Activated CD4-positive, alpha-beta T cell treated with anti-CD3 and anti-CD28 coated beads, Interleukin-2, amount 10 ng/mL, durations not matched to agents 7 days and 5 days (primary cell): ENCODE measurements at places on chromosomes 5 and 9. TPM values are rescaled to one million over a fixed set of nuclear protein-coding genes. Genes with fewer than 3 reads are reported as not detected.
A peak's percentile ranks its signal among the peaks of the same experiment; 100 is the strongest.

The ZNF300 gene
- total RNA-seq = 2.2 TPM

GRCh38 chr9:79687131-79687447 lies 115.3 kb downstream of the TLE4 start:
- DNase-seq = peak; percentile 60

DNA sequence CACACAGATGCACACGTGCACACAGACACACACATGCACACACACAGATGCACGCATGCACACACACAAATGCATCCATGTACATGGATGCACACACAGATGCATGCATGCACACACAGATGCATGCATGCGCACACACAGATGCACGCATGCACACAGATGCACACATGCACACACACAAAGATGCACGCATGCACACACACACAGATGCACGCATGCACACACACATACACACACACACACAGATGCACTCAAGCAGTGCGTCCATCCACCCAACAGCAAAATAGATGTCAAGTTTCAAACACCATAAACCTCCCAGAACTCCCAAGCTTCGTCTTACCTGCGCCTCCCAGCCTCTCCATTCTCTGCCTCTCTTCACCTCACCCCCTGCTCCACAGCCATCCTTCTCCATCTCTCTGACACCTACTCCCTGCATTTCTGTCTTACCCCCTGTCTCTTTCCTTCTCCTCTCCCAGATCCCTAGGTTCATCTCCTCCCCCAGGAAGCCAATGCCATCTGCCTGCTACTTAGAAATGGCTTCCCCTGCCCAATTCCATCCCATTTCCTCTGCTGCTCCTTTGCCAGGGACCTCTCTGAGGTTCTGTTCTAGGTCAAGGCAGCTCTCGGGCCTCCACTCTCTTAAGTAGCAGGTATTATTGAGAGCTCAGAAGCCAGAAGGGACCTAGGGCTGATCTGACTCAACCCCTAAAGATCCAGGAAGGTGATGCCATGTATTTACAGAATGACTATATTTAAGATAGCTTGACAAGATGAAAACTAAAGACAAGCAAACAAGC lies 297.2 kb downstream of the MED10 start:
- DNase-seq = no peak

GRCh38 chr5:10480237-10480985 lies 38.7 kb downstream of the ROPN1L start:
- DNase-seq = no peak

The ATOSB gene
- total RNA-seq = 15.6 TPM

- no peak for DNase-seq
Observed at GRCh38 chr9:7172154-7173115, 414.7 kb downstream of the KDM4C start.

The SPINK6 gene
- total RNA-seq = not detected

GRCh38 chr9:81560851-81561732 lies 128.3 kb downstream of the TLE1 start:
- no peak for DNase-seq

DNA sequence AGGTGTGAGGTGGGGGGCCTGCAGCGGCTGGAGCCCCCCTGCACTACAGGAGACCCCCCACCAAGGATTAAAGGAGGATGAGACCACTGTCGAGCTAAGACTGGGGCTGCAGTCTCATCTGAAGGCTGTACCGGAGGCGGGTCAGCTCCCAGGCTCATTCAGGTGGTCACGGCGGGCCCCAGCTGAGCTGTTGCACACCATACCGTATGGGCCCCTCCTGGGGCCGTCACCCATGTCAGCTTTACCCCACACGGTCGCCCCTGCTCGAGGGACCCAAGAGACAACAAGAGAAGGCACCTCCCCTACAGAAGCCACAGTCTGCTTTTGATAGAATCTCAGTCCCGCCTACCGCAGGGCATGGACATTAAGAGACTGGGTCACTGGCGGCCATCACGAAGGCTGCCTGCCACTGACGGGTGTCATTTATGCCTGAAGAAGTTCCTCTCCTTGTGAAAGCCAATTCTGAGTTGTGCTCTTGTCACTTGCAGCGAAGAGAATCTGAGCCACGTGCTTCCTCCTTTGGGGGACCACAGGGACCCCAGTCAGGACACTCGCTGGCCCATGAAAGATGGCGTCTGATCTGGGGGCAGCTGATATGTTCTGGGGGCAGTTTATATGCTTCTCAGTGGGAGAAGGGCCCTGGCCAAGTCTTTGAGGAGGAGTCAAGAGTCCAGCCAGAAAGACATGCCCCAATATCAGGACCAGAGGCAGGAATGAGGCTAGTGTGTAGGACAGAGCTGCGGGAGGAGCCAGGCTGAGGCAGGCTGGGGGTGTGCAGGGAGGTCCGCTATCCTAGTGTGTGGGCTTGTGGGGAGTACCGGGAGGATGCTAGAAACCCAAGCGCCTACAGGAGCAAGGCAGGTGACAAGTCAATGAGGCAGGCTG lies 102.4 kb downstream of the ZNF354C start:
- no peak for DNase-seq

DNA sequence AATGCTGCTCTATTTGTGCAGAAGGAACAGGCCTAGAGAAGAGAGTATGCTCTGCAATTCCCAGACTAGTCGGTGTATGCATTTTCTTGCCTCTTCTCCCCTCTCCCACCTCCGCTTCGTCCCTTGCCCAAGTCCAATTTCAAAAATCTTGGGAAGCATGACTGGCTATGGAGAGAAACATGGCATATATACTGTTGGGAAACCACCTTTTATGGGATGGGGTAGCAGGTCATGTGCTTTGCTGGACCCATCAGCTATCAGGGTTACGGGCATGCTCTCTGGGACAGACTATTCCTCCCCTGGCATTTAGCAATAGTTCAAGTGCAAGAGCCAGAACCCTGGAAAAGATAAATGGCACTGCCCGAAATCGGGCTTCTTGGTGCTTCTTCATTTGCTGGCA lies 12.0 kb downstream of the ISL1 start:
- no peak for DNase-seq

The SPRY4 gene
- total RNA-seq = 0.05 TPM

GRCh38 chr5:109907731-109908130 lies 218.0 kb downstream of the MAN2A1 start:
- DNase-seq = no peak

DNA sequence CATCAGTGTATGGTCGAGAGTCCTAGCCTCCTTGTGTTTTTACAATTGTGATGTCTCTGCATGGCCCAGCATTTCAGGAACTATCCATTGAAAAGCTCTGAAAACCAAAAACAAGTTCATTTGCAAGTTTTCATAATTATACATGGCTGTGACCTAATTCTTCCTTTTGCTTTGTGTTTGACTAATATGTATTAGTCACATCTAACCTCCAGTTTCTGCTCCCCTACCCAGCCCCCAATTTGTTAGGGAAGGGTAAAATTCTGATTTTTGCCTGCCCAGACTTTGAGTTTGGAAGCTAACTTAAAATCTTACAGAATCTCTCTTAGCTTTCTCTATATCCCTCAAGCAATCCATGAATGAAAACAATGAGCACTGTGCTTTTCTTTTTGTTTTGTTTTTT lies 128.2 kb upstream of the SEMA6A start:
- DNase-seq = no peak

- DNase-seq = no peak
Observed at GRCh38 chr5:60026161-60026560, 132.6 kb upstream of the PDE4D start.

The PAEP gene
- total RNA-seq = not detected

GRCh38 chr9:135667463-135668001 lies 4.4 kb downstream of the LCN9 start:
- DNase-seq = no peak

DNA sequence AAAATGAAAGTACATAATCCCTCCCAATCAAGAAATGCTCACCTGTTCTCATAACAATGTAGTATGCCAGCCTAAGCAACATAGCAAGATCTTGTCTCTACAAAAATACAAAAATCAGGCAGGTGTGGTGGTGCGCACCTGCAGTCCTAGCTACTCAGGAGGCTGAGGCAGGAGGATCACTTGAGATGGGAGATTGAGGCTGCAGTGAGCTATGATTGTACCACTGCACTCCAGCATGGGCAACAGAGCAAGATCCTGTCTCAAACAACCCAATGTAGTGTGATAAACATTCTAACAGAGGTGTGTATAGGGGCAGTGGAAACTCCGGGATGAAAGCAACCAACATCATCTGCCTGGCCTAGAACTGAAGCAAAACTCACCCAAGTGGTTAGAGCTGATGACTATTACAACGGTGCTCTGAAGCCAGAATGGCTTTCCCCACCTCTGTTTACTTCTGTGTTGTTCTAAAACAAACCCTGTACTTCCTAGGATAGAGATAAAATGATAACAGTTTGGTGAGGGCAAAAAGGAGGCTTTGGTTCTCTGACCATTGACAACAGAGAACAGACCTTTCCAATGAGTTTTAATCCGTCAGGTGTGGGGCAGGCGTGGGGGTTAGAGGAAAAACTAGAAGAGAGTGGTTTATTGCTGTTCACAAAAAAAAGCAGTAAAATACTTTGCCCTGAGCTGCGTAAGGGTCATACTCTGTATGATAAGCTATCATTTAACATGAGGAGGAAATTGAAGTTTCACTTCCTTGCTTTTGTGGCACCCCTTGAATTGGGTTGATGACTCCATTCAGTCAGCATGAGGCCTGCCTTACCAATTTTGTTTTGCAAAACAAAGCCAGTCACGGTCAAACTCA lies 18.9 kb downstream of the WNT8A start:
- DNase-seq = no peak

DNA sequence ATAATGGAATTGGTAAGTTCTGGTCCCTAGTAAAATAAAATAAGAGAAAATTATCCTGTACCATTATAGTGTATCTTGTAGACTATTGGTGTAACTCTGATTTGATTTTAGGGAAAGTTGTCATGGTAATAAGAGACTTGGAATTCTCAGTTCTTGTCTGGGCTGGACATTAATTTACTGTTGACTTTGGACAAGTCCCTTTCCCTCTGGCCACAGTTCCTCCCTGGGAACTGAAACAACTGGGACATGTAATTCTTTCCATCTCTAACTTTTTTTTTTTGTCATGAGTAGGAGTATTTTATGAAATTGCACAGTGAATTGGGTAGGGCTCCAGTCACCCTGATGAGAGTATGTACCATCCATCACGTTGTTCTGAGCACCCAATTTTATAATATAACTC lies 15.0 kb downstream of the GLRA1 start:
- no peak for DNase-seq

The RNF183 gene
- total RNA-seq = not detected

DNA sequence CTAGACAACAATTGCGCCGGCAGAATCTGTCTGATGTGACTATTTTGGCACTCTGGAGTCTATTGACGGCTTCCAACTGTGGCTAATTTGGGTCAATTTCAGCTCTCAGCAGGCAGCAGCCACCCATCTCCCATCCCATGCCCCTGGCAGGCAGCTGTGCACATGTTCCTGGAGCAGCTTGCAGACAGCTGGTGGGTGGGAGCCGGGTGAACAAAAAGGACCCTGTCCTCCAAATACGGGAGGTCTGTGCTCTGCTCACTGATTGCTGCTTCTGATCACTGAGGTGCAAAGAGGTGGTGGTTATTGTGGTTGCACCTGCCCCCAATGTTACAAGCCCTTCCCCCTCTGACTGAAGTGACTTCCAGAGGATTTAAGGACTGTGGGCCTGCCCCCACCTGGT lies 45.0 kb upstream of the N4BP3 start:
- no peak for DNase-seq

The ORM2 gene
- not detected for total RNA-seq

- no peak for DNase-seq
Observed at GRCh38 chr5:5062525-5063302, 77.4 kb upstream of the ADAMTS16 start.

DNA sequence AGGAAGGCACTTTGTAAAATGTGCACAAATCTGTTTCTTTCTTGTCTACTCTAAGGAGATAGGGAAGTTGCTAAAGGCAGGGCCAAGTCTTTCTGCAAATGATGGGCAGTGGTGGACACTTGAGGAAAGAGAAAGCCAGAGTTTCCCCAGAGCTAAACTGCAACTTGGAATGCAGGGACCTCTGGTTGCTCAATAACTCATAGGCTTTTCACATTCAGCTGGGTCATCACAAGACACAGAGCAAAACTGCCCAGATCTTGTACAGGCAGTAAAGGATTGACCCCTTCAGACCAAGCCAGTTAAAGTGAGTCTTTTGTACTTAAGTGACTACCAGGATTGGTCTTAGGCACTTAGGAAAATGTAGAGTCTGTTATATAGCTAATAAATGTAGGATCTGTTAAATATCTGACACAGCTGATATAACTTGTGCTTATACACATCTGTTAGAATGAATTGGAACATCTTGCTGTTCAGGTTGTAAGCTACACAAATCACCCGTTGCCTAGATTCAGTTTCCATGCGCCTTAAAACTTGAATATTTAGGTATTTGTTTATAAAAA lies 13.5 kb upstream of the AGXT2 start:
- no peak for DNase-seq

GRCh38 chr9:115765060-115765459 lies 388.5 kb upstream of the PAPPA start:
- no peak for DNase-seq

The REEP5 gene
- total RNA-seq = 80.3 TPM

DNA sequence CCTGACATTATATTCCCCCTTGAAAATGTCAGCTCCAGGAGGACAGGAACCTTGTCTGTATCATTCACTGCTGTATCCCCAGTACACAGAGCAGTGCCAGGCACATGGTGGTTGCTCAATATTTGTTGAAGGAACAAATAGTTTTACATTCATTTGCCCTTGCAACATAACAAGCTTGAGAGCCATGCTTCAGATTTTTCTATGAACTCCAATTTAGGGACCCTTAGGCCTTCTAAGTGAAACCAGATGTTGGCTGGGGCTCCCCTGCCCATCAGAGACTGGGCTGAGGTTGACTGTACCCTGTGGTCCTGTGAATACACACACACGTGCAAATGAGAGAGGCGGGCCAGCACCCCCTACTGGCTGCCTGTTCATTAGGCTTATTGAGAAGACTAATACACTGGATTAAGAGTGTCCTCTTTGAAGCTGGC lies 214.9 kb upstream of the WWC1 start:
- no peak for DNase-seq

The TAF1L gene
- total RNA-seq = not detected

The AQP7 gene
- total RNA-seq = 0.35 TPM

The CDO1 gene
- total RNA-seq = not detected

The CDH9 gene
- not detected for total RNA-seq

GRCh38 chr5:169280696-169281095 lies 20.2 kb downstream of the SLIT3 start:
- DNase-seq = no peak

GRCh38 chr9:95809686-95810085 lies 65.8 kb upstream of the ERCC6L2 start:
- no peak for DNase-seq

The CPEB4 gene
- total RNA-seq = 13.9 TPM

GRCh38 chr9:93295031-93295430 lies 111.1 kb downstream of the WNK2 start:
- DNase-seq = peak; percentile 3
